Right ventricle myocardium superior (tissue), 1 donor: ENCODE measurements at places on chromosomes 1 and 21. TPM values are rescaled to one million over a fixed set of nuclear protein-coding genes. Genes with fewer than 3 reads are reported as not detected.
A peak's percentile ranks its signal among the peaks of the same experiment; 100 is the strongest.

PM20D1 gene
- total RNA-seq = 1.9 TPM

REN gene
- not detected for total RNA-seq

ST6GALNAC5 gene
- 0.46 TPM for total RNA-seq

GLRX2 gene
- 40.2 TPM for total RNA-seq

PAQR6 gene
- 0.51 TPM for total RNA-seq

CD53 gene
- 12.3 TPM for total RNA-seq

PTPRC gene
- total RNA-seq = 7.2 TPM

CCDC17 gene
- total RNA-seq = 1.0 TPM

AADACL4 gene
- total RNA-seq = not detected

AVPR1B gene
- not detected for total RNA-seq

ERICH3 gene
- not detected for total RNA-seq

BCL2L15 gene
- not detected for total RNA-seq

UBL4B gene
- not detected for total RNA-seq

PALMD gene
- 114 TPM for total RNA-seq

DNA sequence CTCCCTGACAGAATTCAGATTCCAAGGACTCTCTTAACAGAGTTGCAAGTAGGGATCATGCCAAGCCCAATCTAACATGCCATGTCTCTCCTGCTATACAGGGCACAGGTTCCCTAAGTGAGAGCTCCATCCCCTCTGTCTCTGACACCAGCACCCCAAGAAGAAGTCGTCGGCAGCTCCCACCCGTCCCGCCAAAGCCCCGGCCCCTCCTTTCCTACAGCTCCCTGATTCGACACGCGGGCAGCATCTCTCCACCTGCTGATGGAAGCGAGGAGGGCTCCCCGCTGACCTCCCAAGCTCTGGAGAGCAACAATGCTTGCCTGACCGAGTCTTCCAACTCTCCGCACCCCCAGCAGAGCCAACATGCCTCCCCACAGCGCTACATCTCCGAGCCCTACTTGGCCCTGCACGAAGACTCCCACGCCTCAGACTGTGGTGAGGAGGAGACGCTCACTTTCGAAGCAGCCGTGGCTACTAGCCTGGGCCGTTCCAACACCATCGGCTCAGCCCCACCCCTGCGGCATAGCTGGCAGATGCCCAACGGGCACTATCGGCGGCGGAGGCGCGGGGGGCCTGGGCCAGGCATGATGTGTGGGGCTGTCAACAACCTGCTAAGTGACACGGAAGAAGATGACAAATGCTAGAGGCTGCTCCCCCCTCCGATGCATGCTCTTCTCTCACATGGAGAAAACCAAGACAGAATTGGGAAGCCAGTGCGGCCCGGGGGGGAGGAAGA lies 263.2 kb downstream of the ZNF648 start:
- no peak for DNase-seq

DNA sequence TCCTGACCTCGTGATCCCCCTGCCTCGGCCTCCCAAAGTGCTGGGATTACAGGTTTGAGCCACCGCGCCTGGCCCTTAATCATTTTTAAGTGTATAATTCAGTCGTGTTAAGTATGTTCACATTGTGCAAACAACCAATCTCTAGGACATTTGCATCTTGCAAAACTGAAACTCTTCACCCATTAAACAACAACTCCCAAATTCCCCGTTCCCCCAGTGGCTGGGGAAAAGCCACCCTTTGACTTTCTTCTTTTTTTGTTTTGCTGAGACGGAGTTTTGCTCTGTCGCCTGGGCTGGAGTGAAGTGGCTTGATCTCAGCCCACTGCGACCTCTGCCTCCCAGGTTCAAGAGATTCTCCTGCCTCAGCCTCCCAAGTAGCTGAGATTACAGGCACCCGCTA lies 6.5 kb upstream of the THEMIS2 start:
- DNase-seq = no peak

DNA sequence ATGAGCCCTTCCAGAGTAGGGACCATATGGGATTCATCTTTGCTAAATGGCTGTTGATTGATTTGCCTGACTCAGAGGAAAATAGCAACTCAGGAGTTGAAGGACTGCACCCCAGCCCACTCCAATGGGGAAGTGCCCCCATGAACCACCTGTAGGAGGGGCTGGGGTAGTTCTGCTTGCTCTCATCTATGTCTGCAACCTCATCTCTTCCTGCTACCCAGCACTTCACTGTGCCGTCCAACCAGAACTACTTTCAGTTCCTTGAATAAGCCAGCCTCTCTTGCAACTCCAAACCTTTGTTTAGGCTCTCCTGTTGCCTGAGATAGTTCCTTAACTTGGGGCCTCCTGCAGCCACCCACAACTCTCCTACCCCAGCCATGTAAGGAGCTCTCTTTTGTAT lies 26.6 kb downstream of the BEND5 start:
- no peak for DNase-seq

GRCh38 chr1:26772687-26773086 lies 15.1 kb upstream of the PIGV start:
- no peak for DNase-seq

GRCh38 chr1:208068407-208068806 lies 157.5 kb upstream of the CD34 start:
- DNase-seq = no peak

DNA sequence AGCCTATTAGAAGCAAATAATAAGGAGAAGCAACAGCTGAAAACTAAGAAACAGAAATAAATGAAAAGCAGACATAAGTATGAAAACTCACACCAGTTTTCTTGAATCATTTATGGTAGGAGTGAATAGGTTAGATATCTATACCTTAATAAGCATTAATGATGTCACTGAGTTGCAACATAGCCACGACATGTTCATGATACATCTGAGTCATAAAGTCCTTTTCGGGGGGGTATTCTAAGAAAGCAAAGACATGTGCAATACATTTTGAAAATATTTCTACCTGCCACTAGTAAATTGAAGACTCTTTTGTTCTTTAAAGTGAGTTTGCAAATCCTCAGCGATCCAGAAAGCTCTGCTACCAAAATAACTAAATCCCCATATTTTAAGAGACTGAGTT lies 7.2 kb downstream of the CD34 start:
- no peak for DNase-seq

DNA sequence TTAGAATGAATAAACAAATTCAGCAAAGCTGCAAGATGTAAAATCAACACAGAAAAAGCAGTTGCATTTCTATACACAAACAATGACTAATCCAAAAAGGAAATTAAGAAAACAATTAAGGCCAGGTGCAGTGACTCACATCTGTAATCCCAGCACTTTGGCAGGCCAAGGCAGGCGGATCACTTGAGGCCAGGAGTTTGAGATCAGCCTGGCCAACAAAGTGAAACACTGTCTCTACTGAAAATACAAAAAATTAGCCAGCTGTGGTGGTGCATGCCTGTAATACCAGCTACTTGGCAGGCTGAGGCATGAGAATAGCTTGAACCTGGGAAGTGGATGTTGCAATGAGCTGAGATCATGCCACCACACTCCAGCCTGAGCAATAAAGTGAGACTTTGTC lies 22.3 kb downstream of the THEM4 start:
- DNase-seq = no peak

- no peak for DNase-seq
These were observed 119.5 kb downstream of the GLIS1 start for GRCh38 chr1:53619367-53620060.

GRCh38 chr1:206550446-206550845 lies 43.1 kb downstream of the RASSF5 start:
- DNase-seq = no peak

GRCh38 chr1:221937155-221937953 lies 195.5 kb upstream of the DUSP10 start:
- DNase-seq = no peak

- peak; percentile 21 for DNase-seq
These were observed 58.3 kb downstream of the KCNAB2 start for GRCh38 chr1:6103854-6104530.

DNA sequence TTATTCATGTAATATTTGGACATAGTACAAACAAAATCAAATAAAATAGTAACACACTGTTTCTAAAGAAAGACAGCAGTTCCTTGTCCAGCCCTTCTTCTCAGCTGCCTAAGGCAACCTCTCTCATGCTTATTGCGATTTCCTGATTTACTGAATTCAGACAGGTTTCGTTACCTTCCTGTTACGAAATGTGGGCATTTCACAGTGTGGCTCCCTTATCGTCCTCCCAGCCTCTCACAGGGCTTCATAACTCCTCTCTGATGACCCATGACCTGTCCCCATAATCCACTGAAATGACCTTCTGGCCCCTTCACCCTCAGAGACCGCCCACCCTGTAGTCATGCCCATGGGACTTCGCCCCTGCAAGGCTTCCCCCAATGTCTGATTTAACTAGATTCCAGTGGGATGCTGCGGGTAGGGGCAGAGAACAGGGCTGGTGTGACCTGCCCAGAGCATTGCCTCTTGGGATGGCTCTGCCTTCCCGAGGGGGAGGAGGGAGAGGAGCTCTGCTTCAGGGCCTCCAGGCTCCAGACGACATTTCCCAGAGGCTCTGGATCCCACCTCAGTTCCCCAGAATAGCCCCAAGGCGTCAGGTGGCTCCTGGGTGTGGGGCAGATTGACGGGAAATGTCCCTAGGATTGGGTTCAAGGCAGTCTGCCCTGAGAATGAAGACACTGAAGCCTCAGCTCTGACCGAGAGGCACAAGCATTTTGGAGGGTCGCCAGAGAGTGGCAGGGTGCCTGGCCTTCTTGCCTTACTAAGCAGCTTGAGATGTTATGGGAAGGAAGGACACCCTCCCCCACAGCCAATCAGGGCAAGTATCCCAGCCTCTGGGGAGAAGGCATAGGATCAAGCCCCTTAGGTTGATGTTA lies 20.6 kb downstream of the PADI2 start:
- DNase-seq = peak; percentile 57

DNA sequence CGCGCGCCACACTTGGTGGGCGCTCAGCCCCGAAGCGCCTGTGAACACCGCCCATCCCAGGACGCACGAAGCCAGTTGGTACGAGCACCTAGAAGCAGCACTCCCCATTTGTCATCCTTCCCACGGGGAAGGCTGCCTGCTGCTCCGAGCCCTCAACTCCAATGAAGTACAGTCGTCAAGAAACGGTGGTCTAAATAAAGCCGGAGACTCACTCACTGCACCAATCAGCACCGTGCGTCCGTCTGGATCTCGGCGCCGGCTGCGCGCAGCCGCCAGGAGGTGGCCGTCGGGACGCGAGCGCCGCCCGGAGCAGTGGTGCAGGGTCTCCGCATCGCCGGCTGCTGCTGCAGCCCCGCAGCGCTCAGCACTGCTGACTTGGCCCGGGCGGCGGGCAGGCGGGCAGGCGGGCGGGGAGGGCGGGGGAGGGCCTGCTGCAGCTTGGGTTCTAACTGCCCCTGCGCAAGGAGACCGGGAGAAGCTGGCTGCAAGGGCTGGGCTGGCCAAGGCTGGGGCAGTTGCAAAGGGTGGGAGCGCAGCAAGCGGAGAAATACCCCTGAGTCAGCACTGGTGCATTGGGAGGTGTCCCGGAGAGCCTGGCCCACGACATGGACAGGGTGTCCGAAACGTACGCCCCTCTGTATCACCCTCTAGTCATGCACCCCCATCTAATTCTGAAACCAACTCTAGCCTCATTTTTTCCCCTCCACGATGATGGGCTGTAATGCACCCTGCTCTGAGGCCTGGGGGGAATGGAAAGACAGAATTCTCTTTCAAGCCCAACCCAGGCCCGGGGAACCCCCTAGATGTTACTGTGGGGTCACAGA lies 35.8 kb upstream of the H6PD start:
- peak; percentile 60 for DNase-seq

DNA sequence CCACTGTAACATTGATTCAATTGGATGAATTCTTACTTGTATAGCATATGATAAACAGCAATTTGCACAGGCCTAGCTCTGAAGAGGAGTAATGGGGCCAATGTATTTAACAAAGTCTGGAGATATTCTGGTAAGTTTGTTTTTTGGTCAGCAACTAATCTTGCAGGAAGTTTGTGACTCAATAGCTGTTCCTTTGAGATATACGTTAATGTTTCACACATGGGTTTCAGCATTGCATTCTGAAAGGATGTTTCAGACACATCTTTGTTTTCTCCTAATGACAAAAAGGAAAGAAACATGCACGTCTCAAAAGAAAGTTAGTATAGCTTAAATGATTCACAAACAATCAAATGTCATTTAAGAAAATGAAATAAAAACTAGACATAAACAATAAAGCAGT lies 49.0 kb downstream of the LTN1 start:
- DNase-seq = no peak

DNA sequence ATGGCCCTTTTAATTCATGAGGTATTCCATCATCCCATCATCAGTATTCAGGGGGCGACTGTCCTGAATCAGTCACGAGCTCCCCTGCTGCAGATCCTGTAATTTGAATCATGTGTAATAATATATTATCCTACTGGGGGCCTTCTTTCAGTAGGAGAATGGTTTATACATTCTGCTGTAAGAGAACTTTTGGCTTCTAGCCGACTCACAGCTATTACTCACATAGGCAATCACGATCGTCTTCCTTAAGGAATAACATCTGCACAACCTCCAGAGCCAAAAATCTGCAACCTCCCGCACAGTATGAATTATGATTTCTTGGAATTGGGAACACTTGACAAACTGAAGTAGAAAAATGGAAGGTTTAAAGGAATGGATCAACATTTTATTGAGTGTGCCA lies 343.0 kb downstream of the USP25 start:
- DNase-seq = no peak

GRCh38 chr1:65772607-65773006 lies 20.1 kb upstream of the PDE4B start:
- DNase-seq = no peak

DNA sequence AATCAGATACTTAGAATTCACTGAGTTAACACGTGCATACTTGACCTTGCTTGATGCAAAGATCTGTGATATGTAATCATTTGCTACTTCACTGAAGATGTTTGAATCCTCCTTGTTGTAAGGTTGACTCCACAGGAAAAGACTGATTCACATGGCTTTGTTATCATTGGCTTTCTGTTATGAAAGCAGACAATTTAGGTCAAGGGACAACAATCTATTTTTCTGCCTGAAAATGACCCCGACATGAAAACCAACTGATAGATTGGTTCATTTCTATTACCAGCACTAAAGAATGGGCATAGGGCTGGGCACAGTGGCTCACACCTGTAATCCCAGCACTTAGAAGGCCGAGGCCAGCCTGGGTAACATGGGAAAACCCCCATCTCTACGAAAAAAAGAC lies 546.9 kb downstream of the SMYD3 start:
- DNase-seq = no peak

DNA sequence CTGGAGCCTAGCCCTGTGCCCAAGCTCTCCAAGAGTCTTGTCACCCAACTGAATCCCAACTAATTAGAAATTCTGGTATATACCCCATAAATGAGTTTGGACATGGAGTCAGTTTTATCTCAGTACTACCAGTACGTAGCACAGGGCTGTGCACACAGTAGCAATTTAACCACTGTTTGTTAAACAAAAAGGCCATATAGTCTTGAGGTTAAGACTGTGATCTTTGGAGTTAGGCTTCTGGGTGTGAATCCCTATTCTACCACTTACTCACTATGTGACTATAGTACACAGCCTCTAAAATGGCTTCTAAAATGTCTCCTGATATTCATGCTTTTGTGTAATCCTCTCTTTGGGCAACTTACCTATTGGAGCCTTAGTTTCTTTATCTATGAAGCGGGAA lies 48.2 kb downstream of the RAB3B start:
- no peak for DNase-seq

- DNase-seq = no peak
These were observed 677 bp upstream of the HSD11B1 start for GRCh38 chr1:209703834-209704504.

- DNase-seq = peak; percentile 25
These were observed 47.8 kb downstream of the WNT9A start for GRCh38 chr1:227899820-227900449.
